GM10248 (cell line): ENCODE measurements at places on chromosomes 4 and X.

DNA sequence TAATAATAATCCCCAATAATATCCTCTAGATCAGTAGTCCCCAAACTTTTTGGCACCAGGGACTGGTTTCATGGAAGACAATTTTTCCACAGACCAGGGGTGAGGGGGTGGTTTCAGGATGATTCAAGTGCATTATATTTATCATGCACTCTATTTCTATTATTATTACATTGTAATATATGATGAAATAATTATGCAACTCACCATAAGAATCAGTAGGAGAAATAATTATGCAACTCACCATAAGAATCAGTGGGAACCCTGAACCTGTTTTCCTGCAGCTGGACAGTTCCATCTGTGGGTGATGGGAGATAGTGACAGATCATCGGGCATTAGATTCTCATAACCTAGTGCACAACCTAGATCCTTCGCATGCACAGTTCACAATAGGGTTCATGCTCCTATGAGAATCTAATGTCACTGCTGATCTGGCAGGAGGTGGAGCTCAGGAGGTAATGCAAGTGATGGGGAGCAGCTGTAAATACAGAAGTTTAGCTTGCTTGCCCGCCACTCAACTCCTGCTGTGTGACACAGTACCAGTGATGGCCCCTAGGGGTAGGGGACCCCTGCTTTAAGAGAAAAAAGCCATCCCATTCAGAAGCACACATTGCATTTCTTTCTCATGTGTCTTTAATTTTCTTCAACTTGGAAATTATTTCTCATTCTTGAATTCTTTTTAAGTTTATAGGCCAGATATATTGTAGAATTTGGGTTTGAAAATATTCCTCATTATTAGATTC, 16.0 kb upstream of the SH3RF1 start:
- DNase-seq: peak; percentile 20

DNA sequence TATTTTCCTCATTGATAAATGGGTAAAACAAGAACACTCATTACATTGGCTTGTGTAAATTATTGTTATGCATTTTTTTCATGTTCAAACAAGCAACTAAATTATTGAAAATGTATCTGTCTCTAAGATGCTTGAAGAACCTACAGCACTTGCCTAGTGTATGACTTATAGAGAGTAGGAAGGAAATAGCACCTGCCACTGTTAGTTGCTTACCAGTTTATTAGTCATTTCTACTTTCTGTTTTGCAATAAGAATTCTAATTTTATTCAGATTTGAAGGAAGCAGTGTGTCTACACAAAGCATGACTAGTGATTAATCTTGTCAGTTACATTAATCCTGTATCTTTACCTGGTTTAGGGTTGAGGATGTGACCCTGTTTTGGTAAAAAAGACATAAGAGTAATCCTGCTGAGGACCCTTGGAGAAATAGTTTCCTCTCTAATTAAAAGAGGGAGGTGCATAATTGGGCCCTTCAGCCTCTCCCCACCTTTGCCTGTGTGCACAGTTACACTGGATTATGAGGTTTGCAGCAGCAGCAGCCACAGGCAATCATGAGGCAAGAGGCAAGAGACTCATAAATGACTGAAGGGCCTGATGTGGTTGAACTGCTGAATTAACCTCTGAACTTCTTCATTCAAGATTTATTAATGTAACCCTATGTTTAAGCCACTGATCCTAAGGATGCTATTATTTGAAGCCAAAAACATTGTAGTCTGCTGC, 1202.1 kb downstream of the ADGRL3 start:
- no peak for DNase-seq

- DNase-seq: no peak
These were observed 52.6 kb downstream of the RGS12 start for GRCh38 chr4:3345384-3345783.

DNA sequence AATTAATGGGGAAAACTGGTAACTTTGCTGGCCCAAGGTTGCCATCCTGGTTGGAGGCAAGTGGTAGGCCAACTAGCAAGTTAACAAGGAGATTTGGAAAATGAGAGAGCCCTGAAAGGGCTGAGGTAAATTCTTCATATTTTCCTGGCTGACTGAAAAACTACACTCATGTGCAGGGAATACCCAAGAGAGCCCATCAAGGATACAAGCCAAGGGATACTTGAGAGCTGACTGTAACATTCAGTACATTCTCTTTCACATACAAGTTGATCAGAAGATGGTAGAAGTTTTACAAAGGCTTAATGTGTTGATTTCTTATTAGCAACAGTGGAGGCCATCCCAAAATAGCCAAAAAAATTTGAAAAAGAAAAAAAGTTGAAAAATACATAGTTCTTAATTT, 33.3 kb downstream of the IL2 start:
- no peak for DNase-seq

- DNase-seq: no peak
These were observed 99.8 kb downstream of the PPP1R2C start for GRCh38 chrX:42678133-42678532.

DNA sequence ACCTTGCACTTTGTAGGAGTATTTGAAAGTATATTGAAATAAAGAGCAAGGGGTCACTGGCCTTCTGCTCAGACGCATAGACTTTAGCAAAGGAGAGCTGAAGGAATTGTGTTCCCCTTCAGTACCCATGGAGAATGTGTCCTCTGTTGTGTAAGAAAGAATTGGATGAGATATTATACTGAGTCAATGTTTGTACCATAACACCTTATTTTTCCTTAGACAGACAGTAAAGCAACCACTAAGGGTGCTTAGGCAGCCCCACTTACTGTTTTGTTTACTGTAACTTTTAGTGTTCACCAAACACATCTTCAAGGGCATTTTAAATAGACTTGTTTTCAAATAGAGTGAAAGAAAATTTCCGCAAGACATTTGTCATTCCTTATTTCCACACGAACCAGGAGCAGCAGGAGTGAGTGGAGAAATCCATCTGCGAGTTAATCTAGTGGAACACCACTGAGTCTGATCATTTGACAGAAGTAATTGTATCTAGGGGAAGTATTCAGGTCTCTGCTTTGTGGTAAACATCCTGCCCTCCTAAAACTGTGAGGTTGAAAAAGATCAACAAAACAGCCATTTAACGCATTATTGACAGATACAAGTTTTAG, 89.5 kb downstream of the SLIT2 start:
- no peak for DNase-seq
